NCI-H1105 treated with DMSO at 0.1 percent for 48 hours (cell line): ENCODE measurements at places on chromosomes 5 and 9.

DNA sequence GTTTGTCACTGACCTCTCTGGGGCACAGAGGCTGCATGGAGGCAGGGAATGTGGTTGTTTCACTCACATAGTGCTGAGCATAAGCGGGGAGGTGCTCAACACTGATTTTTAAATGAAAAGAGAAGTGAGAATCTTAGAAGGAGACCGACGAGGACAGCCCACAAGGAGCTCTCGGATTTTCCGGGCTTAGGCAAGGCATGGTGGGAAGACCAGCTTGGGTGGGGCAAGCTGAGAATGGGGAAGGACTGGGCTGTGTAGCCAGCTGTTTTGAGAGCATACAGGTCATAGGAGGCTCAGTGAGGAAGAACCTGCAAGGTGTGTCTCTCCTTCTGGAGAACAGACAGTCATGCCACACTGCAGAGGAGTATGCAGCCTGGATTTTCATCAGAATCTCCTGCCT is 86.0 kb upstream of the TNFSF8 start:
- no peak for DNase-seq

DNA sequence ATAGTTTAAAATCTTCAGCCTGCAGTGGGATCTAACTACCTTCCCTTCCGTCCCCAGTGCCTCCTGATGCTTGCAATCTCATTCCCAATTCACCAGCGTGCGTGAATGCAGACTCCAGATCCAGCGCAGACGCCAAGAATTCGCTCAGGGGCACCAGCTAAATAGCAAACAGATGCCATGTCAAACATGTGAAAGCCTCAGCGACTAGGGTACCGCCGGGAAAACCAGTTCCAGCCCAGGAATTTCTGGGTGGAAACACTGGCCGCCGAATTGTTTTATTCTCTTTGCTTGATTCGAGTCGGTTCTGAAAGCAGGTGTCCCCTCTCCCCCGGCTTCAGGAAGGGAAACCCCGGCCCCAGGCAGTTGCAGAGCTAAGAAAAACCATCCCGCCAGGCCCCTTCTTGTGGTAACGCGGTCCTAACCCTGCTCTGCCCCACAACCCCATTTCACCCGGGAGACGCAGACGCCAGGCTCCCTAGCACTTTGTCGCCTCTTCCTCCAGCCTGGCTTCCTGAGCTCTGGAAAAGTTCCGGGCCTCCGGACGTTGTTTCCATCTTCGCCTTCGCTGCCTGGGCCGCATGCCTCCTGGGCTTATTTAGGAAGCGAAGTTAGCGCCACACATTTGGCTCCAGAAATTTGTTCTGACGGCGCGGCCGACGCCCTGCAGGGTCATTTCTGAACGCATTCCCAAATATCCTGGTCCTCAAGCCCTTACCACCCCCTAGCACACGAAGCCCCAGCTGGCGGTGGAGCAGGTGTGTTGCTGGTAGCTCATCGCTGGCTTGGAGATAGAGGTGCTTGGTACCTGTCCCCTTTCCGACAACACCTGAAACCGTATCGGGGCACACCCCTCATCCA is 665 bp upstream of the LVRN start:
- no peak for DNase-seq

- DNase-seq: no peak
Observed at GRCh38 chr5:54226215-54226614, 84.2 kb downstream of the ARL15 start.

DNA sequence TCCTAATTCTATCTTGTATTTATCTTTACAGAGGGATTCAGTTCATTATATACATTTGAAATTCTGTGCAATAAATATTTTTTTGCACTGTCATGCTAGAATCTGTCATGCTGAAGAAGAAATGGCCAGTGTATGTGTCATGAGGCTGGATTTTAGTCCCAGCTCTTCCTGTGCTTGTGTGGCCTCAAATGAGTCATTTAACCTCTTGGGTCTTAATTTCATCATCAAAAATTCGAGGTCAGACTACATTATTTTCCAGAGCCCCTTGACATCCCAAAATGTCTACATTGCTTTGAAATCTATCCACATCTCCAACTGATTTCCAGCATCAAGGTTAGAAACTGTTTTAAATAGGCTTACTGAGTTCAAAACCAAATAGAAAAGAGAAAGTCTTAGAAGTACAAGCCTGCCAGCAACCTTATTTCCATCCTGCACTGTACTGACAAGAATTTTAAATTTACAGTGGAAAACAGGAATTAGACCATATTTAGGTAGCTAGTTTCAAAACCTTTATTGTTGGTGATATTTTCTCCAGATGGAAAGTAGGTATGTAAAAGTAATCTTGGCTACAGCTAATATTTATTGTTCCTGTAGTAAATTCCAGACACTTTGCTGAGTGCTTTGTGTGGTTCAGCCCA is 96.7 kb upstream of the MAMDC2 start:
- no peak for DNase-seq

DNA sequence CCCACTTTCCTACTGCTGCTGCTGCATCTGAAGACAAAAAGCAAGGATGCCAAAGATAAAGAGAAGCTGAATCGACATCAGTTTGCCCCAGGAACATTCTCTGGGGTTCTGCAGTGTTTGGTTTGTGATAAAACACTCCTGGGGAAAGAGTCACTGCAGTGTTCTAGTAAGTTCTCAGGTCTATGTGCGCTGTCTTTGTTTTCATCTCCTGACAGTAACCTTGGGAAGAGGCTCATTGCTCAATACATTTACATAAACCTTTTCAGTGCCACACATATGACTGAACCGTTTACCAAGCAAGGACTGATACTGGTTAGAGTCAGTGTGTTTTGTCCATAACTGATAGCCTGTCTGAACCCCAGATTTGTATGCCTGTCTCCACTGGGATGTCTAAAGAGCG is 232.1 kb downstream of the ARHGEF28 start:
- DNase-seq: no peak

- DNase-seq: peak; percentile 45
Observed at GRCh38 chr5:75335952-75336614, 937 bp upstream of the HMGCR start.

DNA sequence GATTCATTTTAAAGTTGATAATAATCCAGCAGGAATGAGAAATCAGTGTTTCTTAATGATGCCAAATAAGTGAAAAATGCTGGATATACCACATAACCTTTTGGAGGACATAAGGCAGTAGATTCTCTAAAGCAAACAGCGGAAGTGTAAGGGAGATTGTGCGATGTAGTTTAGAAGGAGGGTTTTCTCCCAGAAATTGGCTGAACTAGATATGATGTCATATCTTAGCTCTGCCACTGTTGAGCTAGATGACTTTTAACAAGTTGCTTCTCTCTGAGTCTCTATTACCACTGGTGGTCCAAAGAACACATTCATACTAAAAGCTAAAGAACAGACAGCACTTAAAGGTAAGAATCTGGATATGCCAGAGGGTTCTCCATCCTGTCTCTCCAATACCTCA is 107.0 kb downstream of the NR6A1 start:
- no peak for DNase-seq

DNA sequence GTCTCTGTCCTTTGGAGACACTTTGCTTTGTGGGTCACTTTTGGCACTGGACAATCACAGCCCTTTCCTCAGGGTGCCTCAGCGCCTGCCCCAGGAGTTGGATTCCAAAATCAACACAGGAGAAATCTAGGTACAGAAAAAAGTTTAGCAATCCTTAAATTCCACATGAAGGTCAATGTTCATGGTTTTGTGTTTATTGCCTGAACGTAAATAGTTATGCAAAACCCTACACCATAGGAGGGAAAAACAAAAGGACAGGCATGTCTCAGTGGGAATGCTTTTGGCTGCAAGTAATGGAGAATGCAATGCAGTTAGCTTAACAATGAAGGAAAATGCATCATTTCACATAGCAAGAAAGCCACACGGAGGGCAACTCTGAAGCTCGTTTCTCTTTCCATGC is 6.5 kb upstream of the HMCN2 start:
- no peak for DNase-seq

GRCh38 chr5:56415356-56415765 is 182.2 kb upstream of the ANKRD55 start:
- DNase-seq: no peak

GRCh38 chr5:42745856-42746255 is 10.8 kb upstream of the CCDC152 start:
- DNase-seq: no peak

DNA sequence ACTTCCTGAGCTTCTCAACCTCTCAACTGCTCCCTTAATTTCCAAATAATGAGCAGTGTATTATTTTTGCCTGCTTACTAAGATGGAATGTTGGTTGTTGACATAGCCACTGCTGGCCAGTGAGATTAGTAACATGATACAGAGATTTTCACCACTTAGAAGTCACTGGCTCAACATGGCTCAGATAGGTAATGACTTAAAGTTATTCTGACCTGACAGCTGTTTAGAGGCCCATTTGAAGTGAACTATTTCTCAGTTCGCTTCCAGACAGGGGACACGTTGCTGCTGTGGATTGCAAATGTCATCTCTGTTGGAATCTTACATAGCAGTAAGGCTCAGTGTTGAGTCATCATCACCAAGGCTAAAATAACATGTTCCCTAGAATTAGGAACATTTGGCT is 490.2 kb downstream of the TLE4 start:
- DNase-seq: no peak

DNA sequence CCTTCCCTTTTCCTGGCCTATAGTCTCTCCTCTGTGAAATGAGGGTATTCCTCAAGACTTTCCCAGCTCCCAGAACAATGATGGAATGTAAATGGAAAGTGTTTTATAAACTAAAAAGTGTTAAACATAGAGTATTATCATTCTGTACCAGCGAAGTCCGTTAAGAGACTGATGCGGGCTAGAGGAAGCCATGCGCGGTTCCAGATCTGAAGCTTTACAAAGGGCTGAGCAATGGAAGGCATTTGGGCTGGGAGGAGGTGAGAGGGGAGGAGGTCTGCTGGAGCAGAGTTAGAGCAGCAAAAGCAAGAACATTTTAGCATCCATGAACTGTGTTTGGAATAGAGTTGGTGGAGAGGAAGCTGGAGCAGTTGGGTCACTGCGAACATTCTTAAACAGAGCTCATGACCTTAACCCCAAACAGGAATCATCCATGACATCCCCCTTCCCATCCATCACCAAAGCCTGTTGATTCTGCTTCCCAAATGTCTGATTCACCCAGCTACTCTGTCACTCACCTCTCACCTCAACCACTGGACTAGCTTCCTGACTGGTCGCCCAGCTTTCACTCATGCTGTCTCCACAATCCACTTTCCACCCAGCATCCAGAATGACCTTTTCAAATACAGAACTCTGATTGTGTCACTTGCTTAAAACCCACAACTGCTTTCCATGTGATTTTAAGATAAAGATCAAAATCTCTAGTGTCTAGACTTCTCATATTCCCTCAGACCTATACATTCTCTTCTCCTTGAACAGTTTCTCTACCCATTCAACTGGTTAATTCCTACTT is 37.1 kb downstream of the CDK5RAP2 start:
- no peak for DNase-seq

GRCh38 chr9:105243015-105243686 is 1.3 kb upstream of the SLC44A1 start:
- no peak for DNase-seq

DNA sequence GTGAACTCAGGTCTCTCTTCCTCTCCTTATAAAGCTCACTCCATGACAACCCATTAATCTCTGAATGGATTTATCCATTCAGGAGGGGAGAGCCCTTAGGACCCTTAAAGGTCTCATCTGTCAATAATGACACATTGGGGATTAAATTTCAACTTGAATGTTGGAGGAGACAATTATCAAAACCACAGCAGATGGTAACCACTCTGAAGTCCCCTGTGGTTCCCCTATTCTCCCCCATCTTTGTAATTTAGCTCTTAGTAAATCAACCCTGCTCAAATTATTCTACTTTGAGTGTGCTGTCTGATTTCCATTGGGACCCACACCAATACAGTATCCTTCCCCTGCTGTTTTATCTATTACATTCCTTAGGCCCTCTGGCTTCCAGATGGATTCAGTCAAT is 72.0 kb upstream of the RAI14 start:
- DNase-seq: no peak

DNA sequence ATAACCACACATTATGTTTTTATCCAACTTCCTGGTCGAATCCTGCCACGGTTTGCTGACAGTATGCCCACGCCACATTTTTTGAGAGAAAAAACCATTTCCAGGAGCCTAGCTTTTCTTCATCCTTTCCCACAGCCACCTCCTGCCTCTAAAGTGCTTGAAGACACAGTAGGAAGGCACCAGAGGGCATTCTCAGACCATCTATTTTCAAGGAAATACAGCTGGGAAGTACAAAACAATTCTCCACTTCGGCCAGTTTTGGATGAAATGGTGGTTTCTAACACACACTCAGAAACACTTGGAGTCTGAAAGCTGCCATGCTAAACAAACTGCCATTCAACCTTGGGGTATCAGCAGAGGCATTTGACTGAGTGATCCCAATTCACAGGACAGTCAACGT is 86.3 kb upstream of the RPS23 start:
- DNase-seq: peak; percentile 9

DNA sequence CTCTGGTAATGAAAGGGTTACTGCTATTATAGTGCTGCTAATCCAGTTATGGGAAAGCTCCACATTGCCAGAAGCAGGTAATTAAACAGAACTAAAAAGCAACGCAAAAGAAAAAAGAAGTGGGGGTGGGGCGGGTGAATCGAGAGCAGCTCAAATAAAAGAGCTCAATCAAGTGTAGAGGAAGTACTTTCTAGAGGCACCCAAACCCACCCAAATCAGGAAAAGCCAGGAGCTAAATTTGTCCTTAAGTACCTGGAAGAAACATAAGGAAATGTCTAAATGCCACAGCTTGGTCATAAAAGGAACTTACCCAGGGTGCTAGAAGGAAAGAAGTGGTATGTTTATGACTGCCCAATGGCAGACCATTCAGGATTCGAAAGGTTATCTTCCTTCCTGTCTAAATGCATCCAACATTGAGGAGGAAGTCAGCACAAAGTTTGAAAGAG is 2.4 kb upstream of the RNF145 start:
- DNase-seq: peak; percentile 45

- peak; percentile 51 for DNase-seq
Observed at GRCh38 chr5:111779922-111780292, 22.9 kb upstream of the NREP start.

DNA sequence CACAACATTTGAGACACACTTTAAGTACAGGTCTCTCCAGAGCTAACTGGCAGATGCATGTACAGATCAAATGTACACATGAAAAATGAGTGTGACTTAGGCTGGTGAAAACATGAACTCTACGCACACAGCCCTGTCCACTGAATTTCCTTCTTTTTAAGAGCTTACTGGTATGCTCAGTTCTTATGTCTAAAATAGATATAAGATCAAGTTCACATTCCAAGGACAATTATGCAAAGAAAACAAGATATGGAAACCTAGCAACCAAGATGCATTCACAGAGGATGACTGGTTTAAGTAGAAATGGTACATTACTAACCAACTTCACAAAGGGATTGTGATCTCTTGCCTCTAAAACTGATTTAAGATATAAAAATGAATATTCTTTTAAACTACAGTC is 56.7 kb downstream of the TLE1 start:
- DNase-seq: no peak

GRCh38 chr9:134652291-134653225 is 11.0 kb downstream of the COL5A1 start:
- no peak for DNase-seq

DNA sequence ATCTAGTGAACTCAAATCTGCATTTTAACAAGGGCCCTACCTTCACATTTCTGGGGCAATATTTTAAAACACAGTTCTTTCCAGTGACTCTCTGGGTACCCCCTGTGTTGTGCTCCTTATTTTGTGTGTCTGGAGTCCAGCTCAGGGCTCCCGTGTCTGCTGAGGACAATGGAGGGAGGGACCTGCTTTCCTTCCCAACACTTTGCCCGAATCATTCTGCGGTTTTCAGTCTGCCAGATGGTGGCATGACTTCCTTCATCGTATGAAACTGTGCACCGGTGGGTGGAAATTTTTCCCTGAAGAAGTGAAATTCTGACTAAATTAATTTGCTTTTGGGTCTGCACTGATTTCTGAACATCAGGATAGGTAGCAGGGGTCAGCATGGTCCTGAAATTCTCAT is 153.6 kb upstream of the CD180 start:
- DNase-seq: peak; percentile 21
